Karpas-422 (cell line): ENCODE measurements at places on chromosomes 7 and 10.
A peak's percentile ranks its signal among the peaks of the same experiment; 100 is the strongest.

- DNase-seq = no peak
Measured at GRCh38 chr7:159114981-159115380, 29.7 kb downstream of the VIPR2 start.

DNA sequence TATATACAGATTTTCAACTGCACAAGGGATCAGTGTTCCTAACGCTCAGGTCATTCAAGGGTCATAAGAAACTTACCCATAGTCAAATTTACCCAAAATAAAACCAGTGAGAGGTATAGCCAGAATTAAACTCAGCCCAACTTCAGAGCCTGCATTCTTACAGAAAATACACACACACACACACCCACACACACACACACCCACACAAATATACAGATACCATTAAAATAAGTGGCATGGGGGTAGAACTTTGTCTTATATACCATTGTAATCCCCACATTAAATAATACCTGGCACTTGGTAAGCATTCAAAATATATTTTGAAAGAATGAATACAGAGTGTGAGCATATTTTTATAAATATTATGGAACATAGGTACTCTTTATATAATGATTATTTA lies 93.8 kb downstream of the CHCHD3 start:
- no peak for DNase-seq

DNA sequence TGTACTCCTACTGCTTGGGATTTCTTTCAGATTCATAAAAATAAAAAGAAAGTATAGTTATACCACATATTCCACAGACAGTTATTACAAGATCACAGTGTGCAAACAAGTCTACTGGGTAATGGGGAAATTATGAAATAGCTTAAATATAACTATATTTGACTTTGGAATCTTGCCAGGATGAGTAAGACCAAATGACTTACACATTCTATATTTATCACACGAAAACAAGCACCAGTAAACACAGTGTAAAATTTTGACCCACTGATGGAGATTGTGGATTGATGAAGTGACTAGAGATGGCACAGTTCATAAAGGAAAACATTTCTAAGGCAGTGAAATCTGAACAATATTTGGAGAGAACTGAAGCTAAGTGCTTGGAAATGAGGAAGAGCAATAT lies 339.7 kb downstream of the THSD7A start:
- no peak for DNase-seq

GRCh38 chr10:121437596-121437995 lies 160.6 kb downstream of the FGFR2 start:
- no peak for DNase-seq

DNA sequence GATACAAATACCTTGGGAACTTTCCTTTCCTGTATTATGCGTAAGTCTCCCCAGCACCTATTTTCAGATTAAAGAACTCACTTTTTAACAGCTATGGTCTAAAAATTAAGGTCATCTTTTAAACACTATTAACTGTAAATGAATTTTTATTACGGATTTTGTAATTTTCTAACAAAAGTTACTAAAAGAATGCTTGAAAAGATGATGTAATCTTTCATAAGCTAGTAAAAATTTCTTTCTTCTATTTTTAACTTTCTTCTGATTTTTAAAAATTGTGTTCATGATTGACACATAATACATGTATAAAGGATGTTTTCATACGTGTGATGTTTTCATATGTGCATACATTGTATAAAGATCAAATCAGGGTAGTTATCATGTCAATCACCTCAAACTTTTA lies 291.2 kb upstream of the MBL2 start:
- no peak for DNase-seq

DNA sequence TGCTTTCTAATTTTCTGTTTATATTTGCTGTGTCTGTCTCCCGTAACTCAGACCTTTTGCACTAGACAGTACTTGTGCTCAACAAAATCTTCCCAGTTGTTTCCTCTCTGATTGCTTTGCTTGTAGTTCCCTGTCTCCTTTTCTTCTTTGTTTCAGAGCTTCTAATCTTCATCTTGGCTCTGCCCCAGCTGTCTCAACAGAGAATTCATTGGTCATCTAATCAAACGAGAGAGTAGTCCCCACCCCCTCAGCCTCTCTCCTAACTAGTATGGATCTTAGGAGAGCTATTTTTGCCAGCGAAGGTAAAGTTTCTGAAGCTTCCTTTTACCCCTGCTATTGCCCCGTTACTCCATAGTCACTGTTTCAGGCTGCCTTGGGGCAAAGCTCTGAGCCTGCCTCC lies 32.8 kb downstream of the SLC26A4 start:
- DNase-seq = no peak

DNA sequence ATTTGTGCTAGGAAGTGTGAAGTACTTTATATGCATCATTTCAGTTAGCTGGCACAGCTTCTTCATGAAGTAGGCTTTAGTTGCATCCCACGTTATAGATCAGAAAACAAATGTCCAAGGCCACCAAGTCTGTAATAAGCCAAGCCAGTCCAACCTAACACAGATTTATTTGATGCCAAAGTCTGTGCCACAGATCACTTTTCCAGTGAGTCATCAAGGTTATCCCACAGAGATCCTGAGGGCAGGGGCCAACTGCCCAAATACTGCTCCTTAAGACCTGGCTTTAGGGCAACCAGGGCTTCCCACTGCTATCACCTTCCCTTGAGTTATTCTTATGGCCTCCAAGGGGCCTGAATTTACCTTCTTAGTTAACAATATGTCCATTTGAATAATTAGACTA lies 1340.4 kb downstream of the XPNPEP1 start:
- no peak for DNase-seq

GRCh38 chr7:84047085-84047484 lies 147.5 kb downstream of the SEMA3A start:
- DNase-seq = no peak

DNA sequence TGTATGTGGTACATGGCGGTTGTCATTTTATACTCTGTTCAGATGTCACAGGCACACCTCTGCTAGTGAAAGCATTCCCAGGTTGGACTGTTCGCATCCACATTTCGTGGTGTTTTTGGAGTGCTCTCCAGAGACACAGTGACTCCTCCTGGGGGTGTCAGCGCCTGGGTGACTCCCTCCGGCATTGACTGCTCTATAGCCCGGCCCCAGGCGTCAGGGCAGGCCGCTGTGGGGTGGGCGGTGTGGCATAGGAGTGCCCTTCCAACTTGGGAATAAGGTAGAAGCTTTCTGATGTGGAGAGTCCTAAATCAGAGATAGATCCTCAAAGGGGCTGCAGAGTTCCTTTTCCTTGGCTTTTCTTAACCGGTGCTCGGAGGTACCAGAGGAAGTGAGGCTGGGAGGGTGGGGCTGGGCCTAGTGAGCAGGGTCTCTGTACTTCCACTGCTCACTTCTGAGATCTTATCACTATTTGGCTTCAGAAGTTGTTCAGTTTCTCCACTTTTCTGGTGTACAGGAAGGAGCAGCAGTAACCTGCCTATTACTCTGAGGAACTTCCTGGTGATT lies 32.3 kb downstream of the CCNY start:
- no peak for DNase-seq

DNA sequence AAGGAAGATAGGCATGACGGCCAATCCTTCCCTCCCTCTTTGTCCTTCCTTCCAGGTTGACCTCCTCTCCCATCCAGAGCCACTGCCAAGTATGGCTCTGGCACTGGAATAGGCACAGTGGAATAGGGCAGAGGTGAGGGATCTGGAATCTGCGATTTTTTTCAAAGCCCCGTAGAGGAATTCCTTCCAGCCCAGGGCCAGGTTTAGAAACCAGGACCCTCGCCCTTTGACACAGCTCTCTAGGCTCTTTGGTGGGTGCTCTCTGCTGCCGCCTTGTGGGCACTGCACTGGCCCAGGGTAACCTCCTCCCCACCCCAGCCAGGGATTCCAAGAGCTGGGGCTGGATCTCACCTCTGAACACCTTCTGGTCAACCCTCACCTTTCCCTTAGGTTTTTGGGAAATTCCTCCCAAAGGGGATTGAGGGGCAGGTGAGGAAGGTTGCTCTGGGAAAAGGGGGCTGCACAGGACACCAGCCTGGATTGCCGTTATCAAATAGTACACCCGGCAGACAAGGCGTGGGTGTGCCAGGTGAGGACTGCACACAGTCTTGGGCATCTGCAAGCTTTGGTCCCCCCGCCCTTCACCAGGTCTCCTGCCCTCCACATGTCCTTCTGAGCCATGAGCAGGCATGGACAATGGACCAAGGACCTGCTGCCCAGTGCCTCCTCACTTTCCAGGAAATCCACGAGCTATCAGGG lies 22.8 kb downstream of the C10orf105 start:
- DNase-seq = peak; percentile 86

DNA sequence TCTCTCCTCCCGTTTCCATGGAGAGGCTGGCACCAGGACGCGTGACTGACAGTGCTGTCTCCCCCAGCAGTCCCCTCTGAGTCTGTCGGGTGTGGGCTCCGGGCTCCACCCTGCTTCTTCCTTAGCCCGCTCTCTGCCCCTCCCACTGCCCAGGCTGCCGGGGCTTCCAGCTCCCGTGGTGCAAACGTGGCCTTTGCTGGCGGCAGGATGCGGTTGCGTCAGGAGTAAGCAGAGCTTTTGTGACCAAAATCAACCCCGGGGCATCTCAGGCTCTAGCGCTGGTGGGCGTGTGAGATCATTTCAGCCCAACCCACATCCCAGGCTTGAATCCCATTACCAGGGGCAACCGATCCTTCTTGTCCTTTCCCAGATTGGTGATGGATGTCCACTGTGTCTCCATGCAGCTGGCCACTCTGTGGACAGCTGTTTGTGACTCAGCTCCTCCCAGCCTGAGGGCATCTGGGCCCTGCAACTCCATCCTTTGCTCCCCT lies 28.2 kb downstream of the PTPRE start:
- no peak for DNase-seq

GRCh38 chr7:108000875-108001763 lies 1.8 kb downstream of the LAMB1 start:
- DNase-seq = no peak

DNA sequence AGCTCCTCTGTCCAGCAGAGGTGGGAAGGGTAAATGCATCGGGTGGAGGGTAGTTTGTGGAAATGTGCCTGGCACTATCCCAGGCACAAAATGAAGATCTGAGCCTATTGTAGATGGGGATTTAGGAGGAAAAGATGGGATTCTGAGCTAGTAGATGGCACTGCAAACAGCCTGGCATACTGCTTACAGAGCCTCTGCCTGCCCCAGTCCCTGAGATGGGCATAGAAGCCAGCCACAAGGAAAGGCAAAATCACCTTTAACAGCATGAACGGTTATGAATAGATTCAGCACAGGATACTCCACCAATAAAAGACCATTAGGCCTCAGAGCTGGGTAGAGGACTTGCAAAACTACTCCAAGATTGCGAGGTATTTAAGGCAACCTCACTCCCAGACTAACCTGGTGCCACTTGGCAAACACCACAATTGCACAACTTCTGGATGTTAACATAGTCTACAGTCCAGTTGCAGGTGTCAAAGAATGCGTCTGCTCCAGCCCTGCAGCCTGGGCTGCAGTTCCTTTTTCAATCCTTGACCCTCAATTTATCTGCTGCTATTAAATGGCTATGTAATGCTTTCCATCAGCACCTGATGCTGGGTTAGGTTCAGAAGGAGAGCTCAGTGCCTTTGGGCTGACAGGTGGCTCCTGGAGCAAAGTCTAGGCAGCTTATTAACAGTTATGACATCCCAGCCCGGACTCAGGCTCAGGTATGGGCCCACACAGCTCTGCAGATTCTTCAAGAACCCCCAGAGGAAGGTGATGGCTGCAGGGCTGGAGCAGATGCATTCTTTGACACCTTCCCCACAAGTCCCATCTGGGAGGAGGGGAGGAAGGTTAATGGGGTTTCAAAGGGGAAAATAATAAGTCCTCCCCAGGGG lies 34.0 kb downstream of the CDHR3 start:
- DNase-seq = no peak

GRCh38 chr7:106289848-106290247 lies 5.1 kb upstream of the NAMPT start:
- no peak for DNase-seq

GRCh38 chr7:24756545-24757352 lies 515 bp downstream of the GSDME start:
- DNase-seq = no peak

DNA sequence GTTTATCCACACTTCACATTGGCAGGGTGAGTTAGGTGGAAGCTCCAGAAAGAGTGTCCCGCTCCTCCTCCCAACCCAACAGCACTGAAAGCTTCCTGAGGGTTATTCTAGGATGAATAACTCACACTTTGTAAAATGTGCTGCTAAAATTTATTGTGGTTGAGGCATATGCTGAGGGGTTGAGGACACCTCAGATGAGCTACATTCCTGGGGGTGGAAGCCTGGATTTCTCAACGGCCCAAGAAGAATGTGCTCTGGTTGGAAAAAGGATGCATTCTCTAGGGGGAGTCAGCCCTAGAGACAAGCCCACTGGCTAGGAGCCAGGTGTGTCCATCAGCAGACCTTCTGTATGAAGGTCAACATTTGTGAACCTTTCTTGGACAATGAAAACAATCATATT lies 91.5 kb upstream of the PDE1C start:
- DNase-seq = no peak
